ENCODE measurements at places on chromosomes 7 and 10.

- no peak for DNase-seq
Measured at GRCh38 chr10:99330347-99330924, 1.3 kb downstream of the CNNM1 start.

GRCh38 chr10:21257919-21258318 is 267.6 kb downstream of the SKIDA1 start:
- no peak for DNase-seq

- DNase-seq, result no peak
Measured at GRCh38 chr7:12389089-12389700, 14.5 kb downstream of the VWDE start.

DNA sequence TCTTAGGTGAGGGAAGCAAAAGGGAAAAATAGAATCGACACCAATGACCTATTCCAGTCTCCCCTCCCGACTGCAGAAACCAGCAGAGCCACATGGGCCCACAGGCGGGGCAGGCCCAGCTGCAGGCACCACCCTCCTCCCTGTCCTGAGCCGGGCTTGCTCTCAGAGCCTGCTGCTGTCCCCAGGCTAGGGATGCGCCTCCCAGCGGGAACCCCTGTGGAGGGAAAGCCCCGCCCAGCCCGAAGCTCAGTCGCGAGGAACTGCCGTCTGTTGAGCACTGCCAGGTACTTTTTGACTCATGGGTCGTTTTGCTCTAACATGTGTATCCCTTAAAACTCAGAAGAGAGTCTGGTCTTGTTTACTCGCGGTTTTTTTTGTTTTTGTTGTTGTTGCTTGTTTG is 124.5 kb upstream of the RET start:
- no peak for DNase-seq

GRCh38 chr7:79317728-79318127 is 135.7 kb downstream of the MAGI2 start:
- DNase-seq, result no peak

GRCh38 chr10:91838199-91838598 is 40.0 kb downstream of the TNKS2 start:
- no peak for DNase-seq

DNA sequence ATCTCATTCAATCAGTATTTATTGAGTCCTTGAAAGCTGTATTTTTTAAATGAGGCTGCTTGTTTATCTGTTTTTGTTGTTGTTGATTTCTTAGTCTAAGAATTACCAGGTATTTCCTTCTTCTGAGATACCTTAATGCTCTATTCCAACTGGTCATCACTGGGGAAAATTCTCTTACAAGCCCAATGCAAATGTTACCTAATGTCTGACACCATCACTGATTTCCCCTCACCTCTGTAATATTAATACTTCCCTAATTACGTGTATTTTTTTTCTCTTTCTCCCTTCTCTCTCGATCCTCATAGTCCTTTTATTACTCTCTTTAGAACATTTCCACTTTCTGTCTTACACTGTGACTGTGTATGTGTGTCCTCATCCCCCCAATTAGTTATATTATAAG is 13.9 kb downstream of the HDAC9 start:
- no peak for DNase-seq

DNA sequence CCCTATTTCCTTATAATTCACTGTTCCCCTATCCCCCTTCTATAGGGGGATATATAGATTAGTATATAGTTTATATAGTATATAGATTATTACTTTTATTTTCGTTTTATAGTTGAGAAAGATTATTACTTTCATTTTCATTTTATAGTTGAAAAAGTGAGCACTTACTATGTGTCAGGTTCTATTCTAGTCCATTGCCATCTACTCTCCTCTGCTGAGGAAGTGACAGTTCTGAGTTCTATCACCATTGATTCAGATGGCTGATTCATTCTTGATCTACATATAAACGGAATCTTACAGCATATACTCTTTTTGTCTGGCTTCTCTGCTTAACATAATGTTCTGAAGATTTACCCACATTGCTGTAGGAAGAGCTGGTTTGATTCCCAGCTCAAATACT is 20.7 kb upstream of the CAV2 start:
- no peak for DNase-seq

DNA sequence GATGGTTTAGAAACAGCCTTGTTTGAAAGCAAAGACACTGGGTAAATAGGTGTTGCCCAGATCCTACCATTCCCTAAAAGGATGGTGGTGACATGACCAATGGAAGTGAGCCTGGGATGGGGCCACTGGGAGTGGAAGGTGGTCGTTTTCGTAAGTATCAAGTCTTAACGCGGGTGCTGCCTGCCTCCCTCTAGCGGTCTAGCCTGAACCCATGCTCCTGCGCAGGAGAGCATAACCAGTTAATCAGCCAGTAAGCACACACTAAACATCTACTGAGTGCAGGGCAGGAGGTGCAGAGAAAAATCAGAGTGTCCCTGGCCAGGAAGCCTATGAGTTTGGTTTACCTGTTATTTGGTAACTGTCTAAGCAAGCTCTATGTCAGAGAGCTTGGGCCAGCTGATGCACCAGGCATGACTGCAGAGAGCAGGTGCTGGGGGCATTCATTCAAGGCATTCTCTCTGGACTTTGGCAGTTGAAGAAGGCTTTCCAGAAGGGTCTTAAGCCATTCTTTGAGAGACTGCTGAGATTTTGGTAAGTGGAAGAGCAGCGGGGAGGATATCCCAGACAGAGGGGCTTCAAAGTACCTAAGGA is 930 bp downstream of the GARIN1A start:
- peak; percentile 5 for DNase-seq

- no peak for DNase-seq
Measured at GRCh38 chr7:47441796-47442604, 139.9 kb downstream of the TNS3 start.

GRCh38 chr10:132761395-132762060 is 24.4 kb downstream of the NKX6-2 start:
- DNase-seq, result no peak

DNA sequence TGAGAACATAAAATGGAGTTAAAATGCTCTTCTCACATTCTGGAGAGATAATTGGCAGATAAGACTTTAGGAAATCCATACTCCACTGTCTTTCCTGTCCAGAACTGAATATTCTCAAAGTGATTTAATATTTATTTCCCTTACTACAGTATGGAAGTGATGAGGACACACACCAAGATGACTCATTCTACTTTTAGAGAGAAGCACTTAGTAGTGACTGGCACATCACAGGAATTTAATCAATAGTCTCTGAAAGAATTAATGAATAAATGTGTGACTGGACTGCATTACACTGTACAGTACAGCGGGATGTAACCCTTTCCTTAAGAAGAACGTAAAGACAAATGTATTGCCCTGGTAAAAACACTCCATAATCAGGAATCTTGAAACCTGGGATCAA is 116.7 kb downstream of the SEMA3E start:
- no peak for DNase-seq

DNA sequence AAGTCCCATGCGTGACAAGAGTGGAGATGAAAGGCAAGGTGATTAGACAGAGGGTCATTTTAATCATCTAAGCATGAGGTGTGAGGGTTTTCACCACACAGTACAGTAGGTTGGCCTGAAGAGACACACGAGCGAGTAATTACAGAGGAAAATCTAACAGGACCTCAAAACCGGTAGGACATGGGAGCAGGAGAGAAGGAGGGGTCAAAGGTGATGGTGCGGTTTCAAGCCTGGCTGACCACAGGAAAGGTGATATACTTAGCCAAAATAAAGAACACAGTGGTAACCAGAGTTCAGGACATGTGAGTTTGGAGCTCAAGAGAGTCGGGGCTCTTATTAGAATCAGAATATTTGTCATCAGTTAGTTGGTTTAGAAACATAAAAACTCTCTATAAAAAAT is 20.0 kb downstream of the GLI3 start:
- no peak for DNase-seq

DNA sequence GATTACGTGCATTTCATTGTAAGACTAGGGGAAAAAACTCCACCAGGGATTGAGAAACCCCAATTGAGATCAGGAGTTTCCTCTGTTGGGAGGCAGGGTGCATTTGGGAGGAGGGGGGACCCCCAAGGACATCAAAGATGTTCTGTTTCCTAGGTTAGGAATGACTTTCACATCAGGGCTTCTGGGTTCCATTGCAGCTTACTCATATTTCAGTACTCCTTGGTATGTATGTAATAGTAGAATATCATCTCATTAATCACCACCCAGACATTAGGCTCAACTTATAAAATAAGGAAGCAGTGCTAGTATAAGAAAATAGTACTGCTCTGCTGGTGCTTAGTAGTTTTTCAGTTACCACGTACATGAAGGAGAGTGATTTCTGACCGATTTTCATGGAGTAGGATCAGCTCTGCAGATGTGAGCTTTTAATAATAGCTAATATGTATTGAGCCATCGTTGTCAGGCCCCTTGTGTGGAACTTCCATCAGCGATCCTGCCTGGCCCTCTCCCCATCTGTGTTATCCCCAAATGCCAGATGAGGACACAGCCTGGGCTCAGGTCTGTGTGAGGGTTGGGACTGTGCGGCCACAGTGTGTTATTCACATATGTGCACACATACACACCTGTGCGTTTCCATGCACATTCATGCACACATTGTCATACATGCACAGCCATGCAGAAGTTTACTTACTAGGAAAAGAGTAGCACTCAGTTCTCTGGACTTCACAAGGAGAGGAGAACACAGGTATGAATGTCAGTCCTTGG is 23.5 kb downstream of the UPP1 start:
- DNase-seq, result no peak

GRCh38 chr7:90469554-90469953 is at the start of gene PTTG1IP2:
TSS of gene PTTG1IP2 (plus strand) at chr7:90469639. CDS start at chr7:90469787, 148 bp downstream.
- no peak for DNase-seq

- DNase-seq, result no peak
Measured at GRCh38 chr10:110973400-110973799, 54.0 kb downstream of the SHOC2 start.

GRCh38 chr7:90582164-90582563 is 14.0 kb upstream of the CDK14 start:
- no peak for DNase-seq

DNA sequence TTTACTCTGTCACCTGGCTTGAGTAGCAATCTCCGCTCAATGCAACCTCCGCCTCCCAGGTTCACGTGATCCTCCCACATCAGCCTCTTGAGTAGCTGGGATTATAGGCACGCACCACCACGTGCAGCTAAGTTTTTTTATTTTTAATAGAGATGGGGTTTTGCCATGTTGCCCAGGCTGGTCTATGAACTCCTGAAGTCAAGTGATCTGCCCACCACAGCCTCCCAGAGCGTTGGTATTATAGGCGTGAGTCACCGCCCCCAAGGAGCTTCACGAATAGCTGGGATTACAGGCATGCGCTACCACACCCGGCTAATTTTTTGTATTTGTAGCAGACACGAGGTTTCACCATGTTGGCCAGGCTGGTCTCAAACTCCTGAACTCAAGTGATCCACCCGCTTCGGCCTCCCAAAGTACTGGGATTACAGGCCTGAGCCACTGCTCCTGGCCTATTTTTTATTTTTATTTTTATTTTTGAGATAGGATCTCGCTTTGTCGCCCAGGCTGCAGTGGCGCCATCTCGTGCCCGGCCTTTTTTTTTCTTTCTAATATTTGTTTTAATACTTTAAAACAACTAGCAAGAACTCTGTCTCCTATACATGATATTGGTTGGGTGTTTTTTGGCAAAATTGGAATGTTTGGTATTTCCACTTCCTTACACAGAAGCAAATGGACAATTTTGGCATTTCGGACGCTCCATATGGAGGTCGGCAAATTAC is 1.1 kb downstream of the EFCAB10 start:
- DNase-seq, result no peak

DNA sequence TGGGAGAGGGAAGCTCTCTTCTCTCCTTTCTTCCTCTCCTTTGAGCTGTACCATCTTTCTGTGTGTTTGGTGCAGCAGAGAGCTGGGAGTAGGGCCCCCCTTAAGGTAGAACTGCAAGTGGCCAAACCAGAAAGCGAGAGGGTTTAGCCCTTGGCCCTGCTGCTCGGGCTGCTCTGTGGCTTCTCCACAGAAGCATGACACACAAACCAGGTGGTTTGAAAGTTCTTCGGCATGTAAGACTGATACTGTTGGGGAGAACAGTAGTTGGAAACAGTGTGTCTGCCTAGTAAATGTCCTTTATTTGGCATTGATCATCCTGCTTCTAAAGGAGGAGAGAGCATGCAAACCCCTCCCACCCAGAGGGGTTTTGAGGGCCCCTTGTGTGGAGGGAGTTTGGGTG is 277.8 kb downstream of the CELF2 start:
- no peak for DNase-seq

Data from activated gamma-delta T cell treated with Interleukin-2 at 50 U/mL for 16 hours (primary cell).